ENCODE measurements at places on chromosomes 12 and 14. TPM values are rescaled to one million over a fixed set of nuclear protein-coding genes. Genes with fewer than 3 reads are reported as not detected.

DNA sequence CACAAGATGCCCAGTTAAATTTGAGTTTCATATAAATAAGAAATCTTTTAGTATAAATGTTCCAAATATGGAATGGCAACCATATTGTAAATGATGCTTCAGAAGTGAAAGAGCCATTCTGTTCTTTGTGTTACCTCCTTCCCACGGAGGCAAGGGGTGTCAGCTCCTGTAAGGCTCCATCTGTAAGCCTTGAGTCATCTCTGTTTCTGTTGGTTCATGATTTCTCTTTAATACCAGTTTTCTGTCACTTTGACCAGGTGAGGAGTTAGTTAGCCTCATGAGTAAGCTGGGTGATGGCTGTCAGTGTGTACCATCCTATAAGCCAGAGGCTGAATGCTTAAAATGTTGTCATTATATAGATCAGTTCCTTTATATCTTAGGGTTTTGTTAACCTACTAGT, 61.9 kb downstream of the TMEM30B start:
- H3K27ac ChIP-seq = no peak overlapping the region
- no peaks in the 10 kb centered on the region for H3K36me3 ChIP-seq
- no peak overlapping the region for H3K4me3 ChIP-seq
- H3K4me1 ChIP-seq = no peaks in the 10 kb centered on the region
- peaks cover 8% of the 10 kb centered on the region for H3K27me3 ChIP-seq

- H3K27me3 ChIP-seq = no peaks in the 10 kb centered on the region
- no peak overlapping the region for H3K4me3 ChIP-seq
- H3K4me1 ChIP-seq = peaks cover 6% of the 10 kb centered on the region
- no peak overlapping the region for H3K27ac ChIP-seq
- DNase-seq = no peak
Observed at GRCh38 chr14:102066041-102066451, 20.8 kb downstream of the HSP90AA1 start.

DNA sequence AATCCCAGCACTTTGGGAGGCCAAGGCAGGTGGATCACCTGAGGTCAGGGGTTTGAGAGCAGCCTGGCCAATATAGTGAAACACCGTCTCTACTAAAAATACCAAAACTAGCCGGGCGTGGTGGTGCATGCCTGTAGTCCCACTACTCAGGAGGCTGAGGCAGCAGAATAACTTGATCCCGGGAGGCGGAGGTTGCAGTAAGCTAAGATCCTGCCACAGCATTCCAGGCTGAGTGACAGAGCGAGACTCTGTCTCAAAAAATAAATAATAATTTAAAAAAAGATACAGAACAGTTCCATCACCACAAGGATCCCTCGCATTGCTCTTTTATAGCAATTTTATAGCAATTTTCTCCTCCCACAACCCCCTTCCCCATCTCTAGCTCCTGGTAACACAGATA, 4.7 kb upstream of the PDE1B start:
- H3K27ac ChIP-seq = no peak overlapping the region
- H3K27me3 ChIP-seq = peaks cover 19% of the 10 kb centered on the region
- no peaks in the 10 kb centered on the region for H3K4me1 ChIP-seq
- H3K4me3 ChIP-seq = no peak overlapping the region
- no peak for DNase-seq

Gene MAPK1IP1L
- 76.5 TPM for total RNA-seq

- H3K4me3 ChIP-seq = no peak overlapping the region
- H3K36me3 ChIP-seq = no peaks in the 10 kb centered on the region
- no peak for DNase-seq
- no peak overlapping the region for H3K27ac ChIP-seq
Observed at GRCh38 chr14:100665511-100666032, 61.1 kb upstream of the DLK1 start.

Gene TPPP2
- total RNA-seq = not detected

Gene NEUROD4
- not detected for total RNA-seq

GRCh38 chr12:54452628-54453027, 20.8 kb downstream of the GTSF1 start:
- no peak overlapping the region for H3K4me3 ChIP-seq
- H3K27me3 ChIP-seq = no peaks in the 10 kb centered on the region
- H3K36me3 ChIP-seq = peaks cover 64% of the 10 kb centered on the region
- no peaks in the 10 kb centered on the region for H3K4me1 ChIP-seq
- no peak for DNase-seq

DNA sequence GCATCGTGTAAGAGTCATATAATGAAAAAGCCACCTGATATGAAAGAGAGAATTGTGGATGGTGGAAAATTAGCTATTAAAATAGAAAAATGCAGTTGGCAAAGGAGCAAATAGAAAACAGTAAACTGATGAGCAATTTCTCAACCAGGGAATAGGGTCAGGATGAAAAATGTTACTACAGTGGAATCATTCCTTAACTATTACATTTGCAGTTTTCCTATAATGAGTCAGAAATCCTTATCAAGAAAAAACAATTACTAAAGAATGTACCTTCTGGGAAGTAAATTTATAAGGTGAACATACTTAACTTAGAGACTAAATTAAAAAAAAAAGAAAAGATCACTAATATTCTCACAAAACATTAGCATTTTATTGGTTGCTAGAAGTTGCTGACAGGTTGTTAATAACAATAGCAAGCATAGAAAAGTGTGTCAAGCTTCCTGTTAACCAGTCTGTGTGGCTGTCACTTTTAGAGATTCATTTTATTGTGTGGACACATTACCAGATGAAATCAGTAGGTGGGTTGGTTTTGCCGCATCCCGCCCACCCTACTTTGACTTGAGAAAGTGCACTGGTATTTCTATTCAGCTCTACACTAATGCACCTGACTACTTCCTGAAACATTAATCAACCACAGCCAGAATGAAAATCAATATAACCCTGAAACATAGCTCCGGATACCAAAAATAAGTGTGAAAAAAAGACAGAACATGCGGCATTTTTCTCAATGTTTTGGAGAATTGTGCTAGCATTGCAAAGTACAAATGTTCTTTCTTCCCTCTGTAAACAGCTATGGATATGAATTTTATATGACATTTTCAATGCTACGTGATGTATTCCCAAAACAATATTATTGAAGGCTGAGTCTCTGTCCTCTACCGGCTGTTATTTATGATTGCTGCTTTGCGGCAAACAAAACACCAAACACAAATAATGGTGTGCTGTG, 576.7 kb downstream of the SLC16A7 start:
- DNase-seq = no peak
- H3K27ac ChIP-seq = no peak overlapping the region
- H3K36me3 ChIP-seq = no peaks in the 10 kb centered on the region

- DNase-seq = no peak
- H3K4me3 ChIP-seq = peak overlapping the region; percentile 33
- H3K36me3 ChIP-seq = peaks cover 52% of the 10 kb centered on the region
- peaks cover 76% of the 10 kb centered on the region for H3K4me1 ChIP-seq
Observed at GRCh38 chr14:73753887-73754795, 40.0 kb upstream of the PNMA1 start.

GRCh38 chr12:62763312-62763711, 171.6 kb downstream of the PPM1H start:
- peaks cover 3% of the 10 kb centered on the region for H3K27me3 ChIP-seq
- H3K4me1 ChIP-seq = peaks cover 7% of the 10 kb centered on the region
- no peak overlapping the region for H3K4me3 ChIP-seq
- no peak overlapping the region for H3K27ac ChIP-seq
- DNase-seq = no peak

DNA sequence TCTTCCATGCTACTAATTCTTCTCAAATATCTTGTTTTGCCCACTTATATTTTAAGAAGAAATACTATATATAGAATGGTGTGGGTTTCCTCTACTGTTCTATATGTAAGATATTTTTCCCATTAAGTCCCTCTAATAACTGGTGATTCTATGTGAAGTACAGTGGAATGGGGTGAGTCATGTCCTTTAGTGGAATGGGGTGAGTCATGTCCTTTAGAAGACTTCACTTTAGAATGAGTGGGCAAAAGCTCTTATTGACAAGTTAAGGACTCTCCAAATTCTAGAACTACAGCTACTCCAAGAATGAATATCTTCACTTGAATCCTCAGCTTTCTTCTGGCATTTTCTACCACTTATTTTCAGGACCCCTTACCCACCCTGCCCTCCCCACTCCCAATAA, 349.9 kb downstream of the ETNK1 start:
- no peak overlapping the region for H3K4me3 ChIP-seq
- H3K4me1 ChIP-seq = no peaks in the 10 kb centered on the region
- H3K27me3 ChIP-seq = no peaks in the 10 kb centered on the region

GRCh38 chr14:34172550-34173368, 221.9 kb upstream of the EGLN3 start:
- H3K27me3 ChIP-seq = no peaks in the 10 kb centered on the region
- H3K36me3 ChIP-seq = no peaks in the 10 kb centered on the region
- no peak for DNase-seq

Gene SALL2
- total RNA-seq = 25.9 TPM

Gene FAM181A
- not detected for total RNA-seq

DNA sequence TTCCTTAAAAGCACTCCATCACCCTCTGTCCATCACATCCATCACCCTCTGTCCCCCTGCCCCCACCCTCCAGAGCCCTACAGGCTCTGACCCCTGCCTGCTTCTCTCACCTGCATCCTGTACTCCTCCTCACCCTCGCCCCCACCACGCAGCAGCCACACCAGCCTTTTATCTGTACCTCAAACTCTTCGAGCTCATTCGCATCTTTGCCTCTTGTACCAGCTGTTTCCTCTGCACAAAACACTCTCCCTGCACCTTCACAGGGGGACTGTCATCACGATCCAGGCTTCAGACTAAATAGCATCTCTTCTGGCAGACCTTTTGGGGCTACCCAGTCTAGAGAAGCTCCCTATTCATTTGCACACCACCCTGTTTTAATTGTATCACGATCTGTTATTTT, 24.1 kb downstream of the TMEM229B start:
- no peak overlapping the region for H3K27ac ChIP-seq
- peaks cover 30% of the 10 kb centered on the region for H3K27me3 ChIP-seq
- H3K4me3 ChIP-seq = no peak overlapping the region
- H3K4me1 ChIP-seq = no peaks in the 10 kb centered on the region
- H3K36me3 ChIP-seq = no peaks in the 10 kb centered on the region

- no peak overlapping the region for H3K27ac ChIP-seq
- DNase-seq = peak; percentile 84
- H3K27me3 ChIP-seq = no peaks in the 10 kb centered on the region
- peaks cover 26% of the 10 kb centered on the region for H3K36me3 ChIP-seq
- H3K4me3 ChIP-seq = peak overlapping the region; percentile 40
Observed at GRCh38 chr12:48997719-48998496, 1.3 kb downstream of the DDN start.

- no peaks in the 10 kb centered on the region for H3K36me3 ChIP-seq
- no peak for DNase-seq
- H3K4me1 ChIP-seq = no peaks in the 10 kb centered on the region
- 0 out of 2 replicates have a peak, but pooled peaks cover 4% of the 10 kb centered on the region for H3K27me3 ChIP-seq
- H3K27ac ChIP-seq = no peak overlapping the region
- no peak overlapping the region for H3K4me3 ChIP-seq
Observed at GRCh38 chr12:66066929-66067523, 63.5 kb downstream of the LLPH start.

Gene TMTC2
- 0.58 TPM for total RNA-seq

- no peaks in the 10 kb centered on the region for H3K27me3 ChIP-seq
- no peak overlapping the region for H3K4me3 ChIP-seq
- H3K27ac ChIP-seq = no peak overlapping the region
Observed at GRCh38 chr14:88005978-88006851, 1.3 kb downstream of the GPR65 start.

DNA sequence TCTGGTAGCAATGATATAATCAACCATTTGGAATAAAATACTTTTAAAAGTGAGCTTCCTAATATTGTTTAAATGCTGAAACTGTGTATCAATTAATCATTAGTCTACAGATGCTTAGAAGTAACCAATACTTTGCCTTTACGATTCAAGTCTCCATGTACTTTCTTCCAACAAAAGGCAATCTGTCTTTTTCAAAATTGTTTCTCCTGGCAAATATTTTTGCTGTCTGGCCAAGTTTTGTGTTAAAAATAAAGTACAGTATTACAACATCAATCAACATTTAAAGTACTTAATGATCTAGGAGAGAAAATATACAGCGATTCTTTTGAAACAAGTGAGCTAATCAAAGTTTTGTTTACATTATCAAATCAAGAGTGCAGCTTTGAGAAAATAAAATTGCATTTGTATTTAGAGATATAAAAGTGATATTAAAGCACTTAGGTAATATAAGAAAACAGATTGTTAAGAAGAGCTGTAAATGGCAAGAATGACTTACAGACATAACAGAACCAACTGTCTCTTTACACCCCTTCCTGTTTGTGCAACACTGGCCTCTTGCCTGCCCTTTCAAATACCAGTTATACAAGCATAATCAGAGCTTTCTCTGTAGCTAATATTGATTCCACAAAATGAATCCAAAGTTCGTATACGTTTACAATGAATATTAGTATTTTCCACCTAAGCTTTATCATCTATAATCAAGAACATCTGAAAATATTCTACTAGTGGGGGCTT, 38.2 kb upstream of the FBLN5 start:
- no peaks in the 10 kb centered on the region for H3K4me1 ChIP-seq
- no peak overlapping the region for H3K4me3 ChIP-seq
- DNase-seq = no peak
- H3K36me3 ChIP-seq = peaks cover 48% of the 10 kb centered on the region

DNA sequence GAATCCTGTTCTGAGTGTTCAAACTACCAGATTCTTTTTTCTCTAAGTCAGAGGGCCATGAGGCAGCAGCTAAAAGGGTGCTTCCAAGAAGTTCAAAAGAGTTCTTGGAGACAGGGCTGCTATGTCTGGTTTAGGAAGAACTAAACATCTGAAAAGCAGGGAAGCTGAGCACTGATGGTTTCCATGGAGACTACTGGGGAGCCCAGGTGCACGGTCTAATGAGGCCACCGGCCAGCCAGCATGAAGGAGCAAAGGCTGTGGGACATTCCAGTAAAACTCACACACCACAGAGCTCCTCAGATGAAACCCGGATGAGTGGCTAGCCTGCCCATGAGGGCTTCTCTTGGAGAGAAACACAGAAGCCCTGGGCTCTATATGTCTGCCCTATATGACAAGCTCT, 97.3 kb downstream of the KCNK10 start:
- H3K4me3 ChIP-seq = no peak overlapping the region
- H3K27me3 ChIP-seq = no peaks in the 10 kb centered on the region
- no peaks in the 10 kb centered on the region for H3K36me3 ChIP-seq
- no peaks in the 10 kb centered on the region for H3K4me1 ChIP-seq

Gene CIT
- 37.3 TPM for total RNA-seq

GRCh38 chr12:39368096-39368495, 74.8 kb downstream of the KIF21A start:
- H3K4me1 ChIP-seq = no peaks in the 10 kb centered on the region
- DNase-seq = no peak
- no peaks in the 10 kb centered on the region for H3K27me3 ChIP-seq
- H3K36me3 ChIP-seq = peaks cover 49% of the 10 kb centered on the region
- no peak overlapping the region for H3K27ac ChIP-seq
- H3K4me3 ChIP-seq = no peak overlapping the region

Gene TBX3
- 0.60 TPM for total RNA-seq

Gene NRDE2
- 14.6 TPM for total RNA-seq

GRCh38 chr14:73976125-73976524, 26.0 kb downstream of the COQ6 start:
- no peak overlapping the region for H3K4me3 ChIP-seq
- DNase-seq = no peak
- H3K4me1 ChIP-seq = no peaks in the 10 kb centered on the region
- peaks cover 21% of the 10 kb centered on the region for H3K36me3 ChIP-seq

Data from K562 (cell line).